ENCODE measurements at places on chromosomes 7 and 10.

DNA sequence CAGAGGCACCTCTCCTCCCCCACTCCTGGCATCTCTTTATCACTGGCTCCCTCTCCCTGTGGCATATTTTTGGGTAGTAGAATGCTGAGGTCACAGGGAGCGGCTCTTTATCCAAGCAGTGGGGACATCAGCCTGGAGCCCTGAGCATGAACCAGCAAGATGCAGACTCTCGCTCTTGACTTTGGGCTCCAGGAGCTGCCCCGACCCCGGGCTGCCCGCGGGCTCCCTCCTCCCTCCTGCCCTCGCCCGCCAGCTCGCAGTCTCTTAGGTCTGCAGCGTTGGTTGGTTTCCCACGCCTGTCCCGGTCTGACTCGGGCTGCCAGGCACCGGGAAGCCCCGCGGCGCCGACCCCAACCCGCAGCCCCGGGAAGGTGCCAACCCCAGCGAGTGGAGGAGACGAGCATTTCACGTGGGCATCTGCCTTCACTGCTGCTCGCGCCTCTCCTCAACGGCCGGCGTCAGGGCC is 1.3 kb downstream of the INSYN2A start:
- no peak for DNase-seq

- DNase-seq = no peak
Measured at GRCh38 chr7:28623863-28624262, 211.5 kb downstream of the CREB5 start.

- DNase-seq = no peak
Measured at GRCh38 chr7:84490661-84491060, 296.1 kb upstream of the SEMA3A start.

DNA sequence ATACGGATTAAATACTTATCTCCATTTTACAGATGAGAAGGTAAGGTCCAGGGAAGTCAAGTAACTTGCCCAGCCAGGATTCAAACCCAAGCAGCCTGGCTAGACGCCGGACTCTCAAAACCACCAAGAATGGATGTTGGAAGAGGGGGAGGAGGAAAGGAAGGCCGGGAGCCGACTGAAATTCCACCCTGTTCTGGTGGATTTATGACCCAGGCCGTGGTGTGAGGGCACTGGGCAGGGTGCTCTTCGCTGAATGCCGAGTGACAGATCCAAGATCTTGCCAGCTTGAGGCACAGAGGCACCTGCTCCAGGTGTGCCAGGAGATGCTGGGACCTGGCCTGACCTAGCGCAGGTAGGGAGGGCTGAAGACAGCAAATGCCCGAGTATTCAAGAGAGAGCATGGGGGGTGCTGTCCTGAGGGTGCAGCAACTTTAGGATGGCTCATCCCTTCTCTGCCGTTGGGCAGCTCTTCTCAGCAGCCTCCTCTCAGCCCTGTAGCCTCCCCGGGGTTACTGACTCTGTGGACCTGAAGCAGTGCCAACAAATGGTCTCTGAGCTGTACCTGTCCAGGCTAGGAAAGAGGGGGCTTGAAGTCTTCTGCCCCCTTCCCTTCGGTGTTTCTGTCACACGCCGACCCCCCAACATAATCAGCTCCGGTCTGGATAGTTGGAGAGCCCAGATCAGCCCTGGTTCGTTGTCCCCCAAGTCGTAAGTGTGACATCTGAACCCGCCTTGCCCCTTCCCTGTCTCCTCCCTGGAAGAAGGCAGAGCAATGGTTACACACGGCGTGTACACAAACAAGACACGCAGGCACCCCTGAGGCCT is 713 bp downstream of the LOXL4 start:
- DNase-seq = no peak

- no peak for DNase-seq
Measured at GRCh38 chr7:4225881-4226523, 456.1 kb upstream of the FOXK1 start.

DNA sequence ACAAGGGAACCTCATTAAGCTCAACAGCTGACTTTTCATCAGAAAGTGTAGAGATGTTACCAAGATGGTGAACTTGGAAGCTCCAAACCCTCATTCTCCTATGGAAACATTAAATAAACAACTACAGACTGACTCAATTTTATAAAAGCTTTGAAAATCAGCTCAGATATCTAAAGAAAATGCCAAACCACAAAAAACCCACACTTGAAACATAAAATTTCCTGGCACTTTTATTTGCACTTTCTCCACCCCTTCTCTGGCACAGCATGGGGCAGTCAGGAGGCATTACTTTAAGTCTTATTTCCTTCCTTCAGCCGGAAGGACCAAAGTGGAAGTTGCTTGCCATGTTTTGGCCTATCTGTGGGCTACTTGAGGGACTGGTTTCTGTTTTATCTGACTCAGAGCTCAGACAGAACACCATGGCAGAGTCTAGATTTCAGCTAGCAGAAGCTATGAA is 114.7 kb downstream of the ODAD2 start:
- DNase-seq = no peak

DNA sequence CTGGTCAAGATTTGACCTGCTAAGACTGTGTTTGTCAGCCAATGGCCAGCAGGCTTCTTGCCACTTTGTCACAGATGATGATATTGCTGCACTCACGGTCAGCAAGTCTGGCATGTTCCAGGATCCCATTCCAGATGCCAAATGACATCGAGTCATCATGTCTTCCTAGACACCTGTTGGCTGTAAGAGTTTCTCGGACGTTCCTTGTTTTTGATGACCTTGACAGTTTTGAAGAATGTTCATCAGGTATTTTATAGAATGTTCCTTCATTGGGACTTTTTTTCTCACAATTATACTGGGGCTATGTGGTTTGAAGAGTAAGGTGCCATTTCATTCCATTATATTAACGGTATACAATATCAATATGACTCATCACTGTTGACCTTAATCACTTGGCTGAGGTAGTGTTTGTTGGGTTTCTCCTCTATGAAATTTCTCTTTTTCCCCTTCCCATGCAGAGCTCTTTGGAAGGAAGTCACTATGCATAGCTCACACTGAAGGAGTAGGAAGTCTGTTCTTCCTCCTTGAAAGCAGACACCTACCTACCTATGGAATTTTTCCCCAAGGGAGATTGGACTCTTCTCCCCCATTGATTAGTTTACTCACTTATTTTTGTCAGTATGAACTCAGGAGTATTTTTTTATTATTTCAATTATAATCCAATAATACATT is 31.6 kb downstream of the HECW1 start:
- no peak for DNase-seq

GRCh38 chr7:2838873-2839578 is 5.1 kb downstream of the GNA12 start:
- DNase-seq = no peak

DNA sequence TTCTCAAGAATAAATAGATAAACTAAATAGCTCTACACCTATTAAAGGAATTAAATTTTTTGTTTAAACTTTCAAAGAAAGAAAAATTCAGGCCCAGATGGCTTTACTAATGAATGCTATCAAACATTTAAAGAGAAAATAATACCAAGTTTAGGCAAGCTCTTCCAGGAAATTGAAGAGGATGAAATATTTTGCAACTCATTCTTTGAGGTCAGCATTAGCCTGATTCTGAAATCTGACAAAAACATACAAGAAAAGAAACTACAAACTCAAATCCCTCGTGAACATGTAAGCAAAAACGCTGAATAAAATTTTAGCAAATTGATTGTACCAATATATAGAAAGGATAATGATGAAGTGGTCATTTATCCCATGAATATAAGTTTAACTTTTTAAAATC is 93.4 kb downstream of the RTKN2 start:
- DNase-seq = no peak

DNA sequence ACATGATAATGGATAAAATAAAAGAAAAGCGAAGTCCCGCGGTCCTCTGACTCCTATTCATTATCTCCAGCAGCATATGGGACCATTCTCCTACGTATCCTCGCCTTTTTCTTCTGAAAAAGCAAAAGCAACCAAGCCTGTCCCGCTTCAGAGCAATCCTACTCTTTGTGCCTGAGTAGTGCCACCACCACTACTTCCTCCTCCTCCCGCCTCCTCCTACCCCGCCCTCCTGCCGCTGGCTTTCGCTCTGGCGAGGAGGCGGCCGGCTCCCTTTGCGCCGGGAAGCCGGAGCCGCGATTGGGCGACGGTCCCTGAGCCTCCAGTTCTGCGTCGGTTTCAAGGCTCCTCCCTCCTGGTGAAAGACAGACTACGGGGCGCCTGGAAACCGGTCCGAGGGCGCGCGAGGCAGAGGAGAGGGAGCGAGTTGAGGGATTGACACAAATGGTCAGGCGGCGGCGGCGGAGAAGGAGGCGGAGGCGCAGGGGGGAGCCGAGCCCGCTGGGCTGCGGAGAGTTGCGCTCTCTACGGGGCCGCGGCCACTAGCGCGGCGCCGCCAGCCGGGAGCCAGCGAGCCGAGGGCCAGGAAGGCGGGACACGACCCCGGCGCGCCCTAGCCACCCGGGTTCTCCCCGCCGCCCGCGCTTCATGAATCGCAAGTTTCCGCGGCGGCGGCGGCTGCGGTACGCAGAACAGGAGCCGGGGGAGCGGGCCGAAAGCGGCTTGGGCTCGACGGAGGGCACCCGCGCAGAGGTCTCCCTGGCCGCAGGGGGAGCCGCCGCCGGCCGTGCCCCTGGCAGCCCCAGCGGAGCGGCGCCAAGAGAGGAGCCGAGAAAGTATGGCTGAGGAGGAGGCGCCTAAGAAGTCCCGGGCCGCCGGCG is at the start of gene FZD1:
FZD1 (plus strand) TSS at position 388 of the 878 bp plus-strand sequence; CDS start at position 836, 448 bp downstream.
- DNase-seq = no peak

GRCh38 chr7:133051066-133051465 is 30.8 kb downstream of the CHCHD3 start:
- no peak for DNase-seq

DNA sequence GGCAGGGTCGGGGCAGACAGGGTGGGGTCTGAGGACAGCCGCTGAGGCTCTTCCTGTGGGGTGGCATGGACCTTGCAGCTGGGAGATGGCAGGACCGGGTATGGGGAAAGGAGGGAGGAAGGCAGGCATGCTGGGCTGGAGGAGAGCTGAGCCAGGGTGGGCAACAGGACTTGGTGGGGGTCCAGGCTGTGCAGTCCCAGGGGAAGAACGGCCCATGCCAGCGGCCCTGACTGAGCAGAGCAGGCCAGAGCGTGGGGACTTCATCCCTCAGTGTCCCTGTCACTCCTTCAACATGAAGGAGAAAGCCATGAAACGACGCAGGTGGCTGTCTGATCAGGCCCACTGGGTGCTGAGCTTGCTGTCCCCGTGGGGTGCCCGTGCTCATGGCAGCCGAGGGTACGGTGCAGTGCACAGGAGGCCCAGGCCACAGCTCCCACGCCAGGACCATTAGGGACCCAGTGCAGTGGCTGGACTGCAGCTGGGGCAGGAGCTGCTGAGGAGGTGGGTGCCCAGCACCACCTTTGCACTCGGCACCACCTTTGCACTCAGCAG is 519.6 kb downstream of the PTPRN2 start:
- no peak for DNase-seq

- no peak for DNase-seq
Measured at GRCh38 chr10:48495282-48496045, 109.4 kb downstream of the ARHGAP22 start.

DNA sequence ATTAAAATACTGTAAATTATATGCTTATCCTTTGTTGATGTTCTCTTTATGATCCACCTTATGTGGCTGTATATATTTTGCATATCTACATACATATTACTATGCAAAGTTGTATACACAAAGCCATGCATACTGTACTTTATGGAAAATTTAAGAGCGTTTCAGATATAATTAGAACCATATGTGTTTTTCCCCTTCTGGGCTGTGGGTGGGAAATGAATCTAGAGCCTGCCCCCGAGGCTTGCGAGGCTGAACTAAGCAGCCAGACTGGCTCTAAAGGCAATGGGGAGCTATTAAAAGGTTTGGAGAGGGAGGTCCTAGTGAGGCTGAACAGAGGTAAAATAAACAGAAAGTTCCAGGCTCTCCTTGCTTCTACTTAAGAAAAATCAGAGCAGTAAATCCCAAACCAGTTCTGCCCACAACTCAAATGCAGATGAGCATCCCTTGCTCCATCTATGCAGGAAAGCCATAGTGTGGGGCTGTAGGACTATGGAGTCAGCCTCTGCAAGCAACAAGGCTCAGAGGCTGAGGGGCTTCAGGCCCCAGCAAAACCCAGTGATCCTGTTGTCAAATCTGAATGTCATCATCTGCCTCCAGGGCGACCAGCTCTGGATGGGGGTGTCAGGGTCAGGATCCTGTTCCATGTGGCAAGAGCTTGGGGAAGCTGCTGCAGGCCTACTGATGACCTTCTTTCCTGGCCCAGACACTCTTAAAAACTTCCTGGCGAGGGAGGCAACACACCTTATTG is 14.1 kb upstream of the DDIT4 start:
- DNase-seq = no peak

DNA sequence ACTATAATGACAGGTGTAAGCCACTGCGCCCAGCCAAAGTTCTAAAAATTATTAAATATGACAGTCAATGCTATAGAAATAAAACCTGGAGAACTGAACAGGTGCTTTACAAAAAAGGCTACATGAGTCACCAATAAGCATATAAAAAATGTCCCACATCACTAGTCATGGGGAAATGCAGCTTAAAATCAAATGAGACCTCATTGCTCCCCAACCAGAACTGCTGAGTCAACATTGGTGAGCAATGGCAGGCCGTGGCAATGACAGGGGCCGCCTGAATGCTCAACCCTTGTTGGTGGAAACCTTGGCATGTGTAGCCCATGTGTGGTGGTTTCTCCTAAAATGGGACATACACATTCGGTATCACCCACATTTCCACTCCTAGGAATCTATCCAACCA is 352.3 kb upstream of the KLF6 start:
- DNase-seq = no peak

GRCh38 chr7:40419806-40420205 is 285.0 kb downstream of the SUGCT start:
- no peak for DNase-seq

DNA sequence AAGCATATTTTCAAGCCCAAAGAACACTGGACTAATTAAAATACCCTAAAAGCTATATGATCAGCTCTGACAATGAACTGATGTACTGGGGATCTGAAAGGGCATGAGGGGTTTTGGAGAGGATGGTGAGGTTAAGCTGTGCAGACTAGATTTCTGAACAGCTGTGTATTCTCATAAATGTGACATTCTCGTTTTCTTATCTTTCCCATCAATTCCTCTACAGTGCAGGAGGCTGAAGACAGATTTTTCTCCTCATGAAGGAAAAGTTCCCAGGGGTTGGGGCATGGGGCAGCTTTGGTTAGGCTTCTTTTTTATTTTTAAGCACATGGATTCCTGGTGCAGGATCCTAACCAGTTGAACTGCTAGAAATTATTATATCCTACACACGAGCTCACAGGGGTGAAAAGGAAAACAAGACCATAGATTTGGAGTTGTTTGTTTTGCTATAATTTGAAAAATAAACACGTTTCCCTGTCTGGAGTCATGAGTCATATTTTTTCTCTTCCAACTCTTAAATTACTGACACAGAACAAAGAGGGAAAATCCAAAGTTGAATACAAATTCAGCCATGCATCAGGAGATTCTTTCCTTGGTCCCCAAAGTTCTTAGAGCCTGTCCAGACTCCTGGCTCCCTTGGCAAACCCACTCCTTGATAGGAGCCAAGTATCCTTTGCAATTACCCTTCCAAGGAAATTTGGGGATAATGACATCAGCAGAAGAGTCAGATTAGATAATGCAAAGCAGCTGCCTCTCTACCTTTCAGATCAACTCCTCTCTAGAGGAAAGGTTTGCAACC is 147.7 kb upstream of the NPVF start:
- DNase-seq = no peak

- no peak for DNase-seq
Measured at GRCh38 chr7:105932835-105933477, 30.1 kb upstream of the CDHR3 start.

All from stimulated activated CD8-positive, alpha-beta memory T cell treated with anti-CD3 and anti-CD28 coated beads, Interleukin-7, amount 100 ng/mL, for 1 hour (primary cell).